ENCODE measurements at places on chromosomes 7 and 10.

DNA sequence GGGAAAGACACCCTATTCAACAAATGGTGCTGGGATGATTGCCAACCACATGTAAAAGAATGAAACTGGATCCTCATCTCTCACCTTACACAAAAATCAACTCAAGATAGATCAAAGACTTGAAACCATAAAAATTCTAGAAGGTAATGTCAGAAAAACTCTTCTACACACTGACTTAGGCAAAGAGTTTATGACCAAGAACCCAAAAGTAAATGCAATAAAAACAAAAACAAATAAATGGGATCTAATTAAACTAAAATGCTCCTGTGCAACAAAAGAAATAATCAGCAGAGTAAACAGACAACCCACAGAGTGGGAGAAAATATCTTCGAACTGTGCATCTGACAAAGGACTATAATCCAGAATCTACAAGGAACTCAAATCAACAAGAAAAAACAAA, 504.2 kb upstream of the MBL2 start:
- no peak for DNase-seq

- DNase-seq: no peak
Observed at GRCh38 chr10:95613330-95613729, 43.2 kb downstream of the ALDH18A1 start.

DNA sequence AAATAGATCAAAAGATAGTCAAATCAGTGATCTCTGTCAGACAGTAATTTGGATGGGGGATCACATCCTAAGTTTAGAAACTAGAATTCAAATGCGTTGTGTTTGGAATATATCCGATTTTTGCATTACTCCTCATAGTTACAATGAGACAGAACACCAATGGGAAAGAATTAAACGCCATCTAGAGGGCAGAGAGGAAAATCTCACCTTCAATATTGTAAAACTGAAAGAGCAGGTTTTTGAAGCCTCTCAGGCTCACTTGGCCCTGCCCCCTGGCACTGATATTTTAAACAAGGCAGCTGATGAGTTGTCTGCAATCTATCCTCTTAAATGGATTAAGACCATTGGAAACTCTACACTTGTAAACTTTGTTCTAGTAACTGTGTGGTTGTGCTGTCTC, 17.7 kb downstream of the FRG2B start:
- no peak for DNase-seq

DNA sequence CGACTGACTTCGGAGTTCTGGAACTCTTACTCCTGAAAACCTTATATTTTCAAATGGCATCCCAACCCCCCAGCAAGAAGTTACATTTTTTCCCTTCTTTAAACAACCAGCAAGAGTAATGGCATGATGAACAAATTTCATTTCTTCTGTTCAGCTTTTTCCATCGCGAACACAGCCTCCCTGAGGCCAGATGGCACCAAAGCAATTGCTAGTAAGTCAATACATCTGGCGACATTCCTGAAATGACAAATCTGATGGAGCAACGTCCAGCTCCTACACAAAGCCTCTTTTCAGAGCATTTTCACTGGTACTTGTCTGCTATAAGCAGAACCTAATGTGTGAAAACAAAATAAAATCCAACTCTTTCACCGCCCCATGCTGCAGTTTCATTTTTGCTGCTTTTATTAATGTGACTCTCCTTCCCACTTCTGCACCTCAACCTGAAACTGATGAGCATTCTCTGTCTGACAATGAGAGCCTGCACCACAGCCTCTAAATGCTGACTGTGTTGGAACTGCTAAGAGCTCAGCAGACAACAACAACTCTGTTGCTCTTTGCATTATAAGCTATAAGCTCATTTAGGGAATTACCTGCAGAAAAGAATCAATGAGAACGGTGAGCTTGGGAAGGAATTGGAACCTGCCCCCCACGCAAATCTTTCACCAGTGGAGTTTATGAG, 229.8 kb downstream of the FGFR2 start:
- DNase-seq: no peak

All from stimulated activated CD4-positive, alpha-beta T cell treated with anti-CD3 and anti-CD28 coated beads, Interleukin-2, amount 100 ng/mL, for 48 hours (primary cell).